GM23338 (cell line): ENCODE measurements at places on chromosomes 16 and 17. TPM values are rescaled to one million over a fixed set of nuclear protein-coding genes. Genes with fewer than 3 reads are reported as not detected.
A peak's percentile ranks its signal among the peaks of the same experiment; 100 is the strongest.

DNA sequence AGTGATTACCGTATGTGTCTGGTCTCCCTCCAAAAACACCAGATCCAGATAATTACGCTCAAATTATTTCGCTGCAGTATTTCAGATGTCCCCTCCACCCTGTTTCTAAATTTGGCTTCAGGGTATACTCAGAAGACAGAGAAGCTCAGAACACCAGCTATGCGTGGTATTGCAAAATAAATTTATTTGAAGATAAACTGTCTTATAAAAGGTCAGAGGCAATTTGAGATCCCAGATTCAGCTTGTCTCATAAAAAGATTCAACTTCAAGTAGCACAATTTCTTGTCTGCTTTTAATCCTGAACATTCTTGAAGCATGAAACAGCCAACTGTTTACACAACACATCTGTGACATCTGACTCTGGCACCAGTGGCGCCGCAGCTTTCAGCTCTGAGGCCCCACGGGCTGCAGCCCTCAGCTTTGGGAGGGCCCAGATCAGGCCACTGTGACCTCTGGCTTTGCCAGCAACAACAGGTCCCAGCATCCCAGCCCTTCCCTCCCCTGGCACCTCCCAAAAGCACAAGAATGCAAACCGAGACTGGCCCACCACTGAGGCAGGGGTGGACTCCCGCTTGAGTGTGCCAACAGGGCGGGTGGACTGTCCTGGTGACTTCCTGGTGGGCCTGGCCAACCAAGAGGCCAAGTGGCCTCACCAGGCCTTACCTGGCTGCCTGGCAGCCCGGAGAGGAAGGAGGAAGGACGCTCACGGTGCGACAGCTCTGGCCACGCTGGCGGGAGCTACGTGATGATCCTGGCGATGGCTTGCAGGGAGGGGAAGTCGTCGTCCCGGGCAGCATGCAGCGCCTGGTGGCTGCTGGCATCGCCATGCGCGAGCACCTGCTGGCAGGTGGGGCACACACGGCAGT lies 8.0 kb downstream of the SYNGR3 start:
- DNase-seq: no peak

- DNase-seq: no peak
Observed at GRCh38 chr17:63973247-63973646, 529 bp upstream of the SCN4A start.

DNA sequence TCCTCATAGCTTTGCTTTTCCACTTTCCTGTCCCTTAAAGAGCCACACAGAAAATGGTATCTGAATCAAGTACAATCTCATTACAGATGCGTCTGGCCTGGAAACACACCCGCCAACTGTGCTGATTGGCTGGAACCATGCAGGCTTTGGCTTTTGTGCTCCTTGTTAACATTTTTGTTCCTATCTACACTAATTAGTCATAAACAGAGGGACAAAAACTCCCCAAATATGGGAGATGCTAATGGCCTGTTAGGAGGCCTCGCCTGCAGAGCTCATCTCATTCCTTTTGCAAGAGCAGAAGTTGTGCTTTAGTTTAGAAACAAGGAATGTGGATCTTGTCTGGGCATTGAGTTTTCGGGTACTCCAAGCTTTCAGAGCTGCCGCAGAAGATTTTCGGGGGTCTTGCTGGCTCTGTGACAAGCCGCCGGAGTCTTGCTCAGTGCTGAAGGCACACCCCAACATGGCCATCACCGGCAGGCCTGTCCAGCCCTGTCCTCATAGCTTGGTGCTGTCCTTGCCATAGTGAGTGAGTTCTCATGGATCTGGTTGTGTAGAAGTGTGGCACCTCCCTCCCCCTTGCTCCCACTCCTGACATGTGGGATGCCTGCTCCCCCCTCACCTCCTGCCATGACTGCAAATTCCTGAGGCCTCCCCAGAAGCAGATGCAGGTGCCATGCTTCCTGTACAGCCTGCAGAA lies 69.8 kb downstream of the METRNL start:
- DNase-seq: no peak

- no peak for DNase-seq
Observed at GRCh38 chr16:54437401-54437800, 150.8 kb upstream of the IRX3 start.

DNA sequence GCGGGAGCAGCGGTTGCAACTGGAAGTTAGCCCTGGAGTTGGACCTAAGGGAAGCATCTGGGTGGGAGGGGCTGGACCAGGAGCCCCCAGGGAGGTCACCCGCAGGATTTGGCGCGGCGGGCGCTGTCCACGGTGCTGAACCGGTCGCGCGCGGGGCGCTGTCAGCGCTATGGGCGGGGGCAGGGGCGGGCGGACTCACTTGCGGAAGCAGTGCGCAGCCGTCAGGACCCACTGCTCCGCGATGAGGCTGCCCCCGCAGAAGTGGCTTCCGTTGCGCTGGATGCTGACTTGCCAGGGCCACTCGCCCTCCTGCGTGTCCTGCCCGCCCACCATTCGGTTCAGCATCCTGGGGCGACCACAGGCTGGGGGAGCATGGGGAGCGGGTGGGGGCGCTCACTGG lies 4.5 kb downstream of the PRSS27 start:
- peak; percentile 63 for DNase-seq

- no peak for DNase-seq
Observed at GRCh38 chr16:73240920-73241319, 193.0 kb upstream of the ZFHX3 start.

GRCh38 chr16:10660950-10661635 lies 33.6 kb downstream of the TEKT5 start:
- DNase-seq: no peak

GRCh38 chr16:53094013-53094630 lies 39.3 kb downstream of the CHD9 start:
- DNase-seq: no peak

DNA sequence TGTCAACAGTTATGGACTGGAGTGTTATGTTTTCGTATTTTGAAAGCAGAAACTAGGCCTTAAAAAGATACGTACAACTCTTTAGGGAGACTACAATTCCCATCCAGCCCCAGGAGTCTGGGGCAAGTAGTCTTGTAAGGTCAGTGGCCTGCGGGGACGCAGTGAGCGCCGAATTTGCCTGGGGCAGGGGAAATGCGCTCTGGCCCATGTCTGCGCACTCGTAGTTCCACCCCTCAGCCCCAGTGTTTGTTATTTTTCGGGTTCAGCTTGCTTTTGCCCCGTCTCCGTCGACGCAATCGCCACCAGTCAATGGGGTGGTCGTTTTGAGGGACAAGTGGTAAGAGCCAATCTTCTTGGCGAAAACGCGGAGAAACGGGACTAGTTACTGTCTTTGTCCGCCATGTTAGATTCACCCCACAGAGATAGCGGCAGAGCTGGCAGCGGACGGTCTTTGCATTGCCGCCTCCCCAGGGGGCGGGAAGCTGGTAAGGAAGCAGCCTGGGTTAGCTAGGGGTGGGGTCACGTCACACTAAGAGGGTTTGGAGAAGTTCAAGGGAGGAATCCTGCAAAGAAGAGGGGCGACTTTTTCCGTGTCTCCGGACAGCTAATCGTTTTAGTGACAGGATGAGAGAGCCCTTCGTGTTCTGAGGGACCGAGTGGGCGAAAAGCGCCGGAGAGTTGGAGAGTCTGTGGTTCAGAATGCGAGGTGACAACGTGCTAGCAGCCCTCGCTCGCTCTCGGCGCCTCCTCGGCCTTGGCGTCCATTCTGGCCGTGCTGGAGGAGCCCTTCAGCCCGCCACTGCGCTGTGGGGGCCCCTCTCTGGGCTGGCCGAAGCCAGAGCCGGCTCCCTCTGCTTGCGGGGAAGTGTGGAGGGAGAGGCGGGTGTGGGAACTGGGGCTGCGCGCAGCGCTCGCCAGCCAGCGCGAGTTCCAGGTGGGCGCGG lies 1.1 kb upstream of the BRCA1 start:
- peak; percentile 25 for DNase-seq

DNA sequence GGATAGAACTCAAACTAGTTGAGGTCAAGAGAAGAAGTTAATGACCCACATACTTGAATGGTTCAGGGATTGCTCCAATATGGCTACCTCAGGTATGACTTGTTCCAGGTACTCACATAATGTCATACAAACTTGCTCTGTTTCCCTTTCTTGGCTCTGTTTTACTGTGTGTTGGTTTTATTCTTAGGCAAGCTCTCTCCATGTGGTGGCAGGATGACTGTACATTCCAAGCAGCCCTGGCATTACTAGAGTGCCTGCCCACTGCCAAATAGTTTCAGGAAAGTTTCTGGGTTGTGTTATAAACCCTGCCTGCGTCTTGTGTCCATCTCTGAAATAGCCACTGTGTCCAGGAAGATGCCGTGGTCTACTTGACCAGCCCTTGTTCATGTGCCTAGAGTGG lies 476.8 kb downstream of the SHISA9 start:
- no peak for DNase-seq

GRCh38 chr17:40612599-40613244 lies 34.9 kb downstream of the SMARCE1 start:
- no peak for DNase-seq

- DNase-seq: no peak
Observed at GRCh38 chr17:33696102-33696501, 403.0 kb upstream of the ASIC2 start.

DNA sequence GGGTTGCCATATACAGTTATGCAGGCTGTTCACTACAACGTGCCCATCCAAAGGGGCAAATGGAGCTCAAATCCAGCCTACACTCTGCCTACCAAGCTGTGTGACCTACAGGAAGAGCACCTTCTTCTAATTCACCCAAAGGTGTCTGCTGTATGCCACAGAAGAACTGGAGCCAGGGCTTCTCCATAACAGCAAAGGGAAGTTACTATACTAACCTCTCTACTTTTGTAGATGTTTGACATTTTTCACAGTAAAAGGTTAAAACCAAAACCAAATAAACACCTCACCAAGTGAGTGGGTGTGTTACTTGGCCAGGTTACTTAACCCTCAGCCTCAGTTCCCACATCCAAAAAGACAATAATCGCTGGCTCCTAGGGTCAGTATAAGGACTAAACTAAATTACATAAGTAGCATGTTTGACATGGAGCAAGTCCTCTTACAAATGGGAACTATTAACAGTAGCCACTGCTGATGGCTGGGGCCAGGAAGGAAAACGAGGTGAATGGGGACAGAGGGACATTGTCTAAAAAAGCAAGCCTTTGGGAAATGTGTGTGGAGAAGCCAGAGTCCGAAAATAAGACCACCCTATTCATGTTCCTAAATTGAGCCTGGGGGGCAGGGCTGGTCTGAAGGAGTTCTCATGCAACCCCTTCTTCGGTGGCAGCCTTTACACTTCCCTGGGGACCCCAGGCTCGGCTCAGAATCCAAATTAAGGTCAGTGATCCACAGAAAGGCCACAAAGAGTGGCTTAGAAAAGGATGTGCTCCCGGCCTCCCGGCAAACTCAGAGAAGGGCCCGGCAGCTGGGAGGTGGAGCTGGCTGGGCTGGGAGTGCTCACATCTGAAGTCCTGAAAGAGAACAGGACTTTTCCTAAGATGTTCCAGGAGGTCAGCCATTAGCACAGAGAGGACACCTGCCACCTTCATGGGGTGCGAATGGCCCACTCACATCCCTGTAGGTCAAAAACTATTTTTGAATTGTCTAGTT lies 13.5 kb downstream of the CUEDC1 start:
- DNase-seq: no peak

DNA sequence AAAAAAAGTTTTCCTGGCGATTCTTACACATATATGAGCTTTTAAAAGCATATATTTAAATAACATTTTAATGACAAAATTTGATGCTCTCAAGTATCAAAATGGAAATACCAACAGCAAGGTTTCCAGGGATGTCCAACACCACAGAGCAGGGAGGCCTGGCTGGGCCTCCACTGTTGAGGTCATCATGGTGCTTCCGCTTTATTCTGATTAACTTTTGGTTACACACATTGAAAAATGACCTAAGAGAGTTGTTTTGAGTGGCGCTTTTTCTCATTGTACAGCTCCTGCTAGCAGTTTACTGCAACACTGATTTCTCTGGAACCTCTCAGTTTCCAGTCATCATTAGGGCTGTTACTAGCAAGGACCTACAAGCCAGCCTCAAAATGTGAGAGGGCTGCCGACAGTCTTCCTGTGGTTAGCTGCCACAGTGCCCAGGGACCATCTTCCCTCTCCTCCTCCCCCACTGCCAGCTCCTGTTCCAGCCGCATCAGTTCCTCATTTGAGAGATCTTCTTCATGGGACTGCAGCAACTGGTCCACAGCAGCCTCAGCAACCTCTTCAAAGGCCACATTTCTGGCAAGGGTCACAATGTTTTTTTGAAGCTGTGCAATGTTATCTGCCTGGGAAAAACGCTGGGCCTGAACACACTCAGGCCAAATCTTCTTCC lies 21.3 kb downstream of the DEF8 start:
- no peak for DNase-seq

DNA sequence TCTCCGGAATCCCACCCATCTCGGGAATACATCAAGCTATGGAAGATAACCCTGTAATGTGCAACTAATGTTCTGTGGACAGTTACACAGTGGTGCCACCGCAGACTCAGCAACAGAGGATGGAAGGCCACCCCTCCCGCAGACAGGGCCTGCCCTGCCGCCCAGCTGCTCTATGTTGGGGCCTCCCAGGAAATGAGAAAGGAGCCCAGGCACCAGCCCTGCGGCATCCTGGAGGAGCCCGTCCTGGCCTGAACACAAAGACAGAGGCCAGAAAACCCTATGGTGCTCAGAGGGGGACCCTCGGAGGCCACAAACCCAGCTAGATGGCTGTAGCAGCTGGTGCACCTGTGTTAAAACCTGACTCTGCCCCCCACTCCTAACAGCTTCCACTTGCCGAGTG lies 216.1 kb upstream of the RPL38 start:
- no peak for DNase-seq

- DNase-seq: peak; percentile 19
Observed at GRCh38 chr16:27665881-27666280, 115.9 kb downstream of the KATNIP start.

GRCh38 chr17:55742272-55743102 lies 8.4 kb upstream of the PCTP start:
- no peak for DNase-seq

Gene FBF1
- 11.8 and 17.4 TPM in 2 replicates for total RNA-seq

Gene RIPOR1
- total RNA-seq: 7.4 and 22.4 TPM in 2 replicates

Gene LHX1
- total RNA-seq: 0.52 and 0.58 TPM in 2 replicates

Gene SHCBP1
- 14.1 and 14.9 TPM in 2 replicates for total RNA-seq

Gene TMEM97
- 101 and 106 TPM in 2 replicates for total RNA-seq

Gene TNFRSF13B
- total RNA-seq: not detected in 2 replicates

Gene CCDC40
- total RNA-seq: 7.1 and 8.1 TPM in 2 replicates

Gene HES7
- 0.14 TPM in 1 of 2 replicates, not detected in the other for total RNA-seq

Gene USP43
- 7.2 and 12.5 TPM in 2 replicates for total RNA-seq

Gene TOM1L1
- 58.0 and 68.0 TPM in 2 replicates for total RNA-seq

Gene PPM1E
- total RNA-seq: 13.8 and 15.8 TPM in 2 replicates

Gene P2RX5
- total RNA-seq: 11.6 and 13.6 TPM in 2 replicates

Gene CTF1
- total RNA-seq: 0.52 and 0.54 TPM in 2 replicates

Gene ZNF771
- total RNA-seq: 12.0 and 16.1 TPM in 2 replicates

Gene NPB
- total RNA-seq: 0.93 and 3.8 TPM in 2 replicates
